ENCODE measurements at places on chromosomes 11 and 22.

- DNase-seq, result peak; percentile 47
Measured at GRCh38 chr11:34331329-34331728, 26.5 kb downstream of the ABTB2 start.

DNA sequence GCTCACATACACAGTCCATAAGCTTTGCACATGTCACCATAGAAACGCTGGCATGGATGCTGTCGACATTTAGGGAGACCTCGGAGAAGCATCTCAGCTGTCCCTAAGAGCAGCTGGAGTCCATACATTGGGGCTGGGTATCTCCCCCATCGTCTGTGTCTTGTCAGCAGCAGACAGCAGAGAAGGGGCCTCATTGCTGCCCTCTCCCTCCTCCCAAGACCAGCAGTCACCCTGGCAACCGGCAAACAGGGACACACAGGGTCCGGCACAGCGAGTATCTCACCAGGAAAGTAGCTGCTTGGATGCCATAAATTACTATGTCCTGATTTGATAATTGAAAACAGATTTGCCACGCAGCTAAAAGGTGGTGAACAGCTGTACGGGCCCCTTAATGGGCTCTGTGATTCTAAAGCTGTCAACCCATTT lies 84.4 kb downstream of the CD44 start:
- peak; percentile 30 for DNase-seq

DNA sequence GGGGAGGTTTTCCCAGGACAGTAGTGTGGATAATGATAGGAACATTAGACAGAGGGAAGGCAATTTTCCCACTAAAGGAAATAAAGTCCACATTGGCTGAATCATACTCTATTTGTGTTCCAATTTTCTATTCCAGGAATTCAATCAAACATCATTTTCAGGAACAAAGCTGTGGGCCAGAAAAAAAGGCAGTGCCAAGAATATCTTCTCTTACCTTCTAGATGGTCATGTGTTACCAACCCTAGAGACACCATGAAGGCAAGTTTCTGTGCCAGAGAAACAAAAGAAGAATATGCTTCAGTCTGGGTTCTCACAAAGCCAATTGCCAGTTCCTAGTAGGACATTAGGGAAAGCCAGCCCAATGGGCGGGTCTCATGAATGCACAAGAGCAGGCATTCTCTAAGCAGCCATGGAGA lies 27.5 kb downstream of the LARGE2 start:
- DNase-seq, result no peak

- no peak for DNase-seq
Measured at GRCh38 chr11:36390963-36391471, 94.9 kb downstream of the PRR5L start.

DNA sequence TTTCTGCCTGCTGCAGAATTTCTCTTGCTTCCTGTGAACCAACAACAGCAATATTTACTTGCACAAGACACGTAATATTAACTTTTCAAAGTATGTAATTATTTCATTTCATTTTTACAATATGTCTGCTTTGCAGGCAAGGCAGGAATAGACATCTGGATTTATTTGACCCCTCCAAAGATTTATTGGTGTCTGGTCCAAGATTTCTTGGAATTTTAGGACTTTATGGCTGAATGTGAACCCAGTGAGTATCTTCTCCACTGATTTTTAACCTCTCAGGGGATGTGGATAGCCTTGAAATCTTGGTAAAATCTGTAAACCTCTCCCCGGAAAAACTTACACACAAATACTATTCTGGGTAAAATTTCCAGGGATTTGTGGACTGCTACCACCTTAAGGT lies 61.5 kb downstream of the PKNOX2 start:
- DNase-seq, result no peak

DNA sequence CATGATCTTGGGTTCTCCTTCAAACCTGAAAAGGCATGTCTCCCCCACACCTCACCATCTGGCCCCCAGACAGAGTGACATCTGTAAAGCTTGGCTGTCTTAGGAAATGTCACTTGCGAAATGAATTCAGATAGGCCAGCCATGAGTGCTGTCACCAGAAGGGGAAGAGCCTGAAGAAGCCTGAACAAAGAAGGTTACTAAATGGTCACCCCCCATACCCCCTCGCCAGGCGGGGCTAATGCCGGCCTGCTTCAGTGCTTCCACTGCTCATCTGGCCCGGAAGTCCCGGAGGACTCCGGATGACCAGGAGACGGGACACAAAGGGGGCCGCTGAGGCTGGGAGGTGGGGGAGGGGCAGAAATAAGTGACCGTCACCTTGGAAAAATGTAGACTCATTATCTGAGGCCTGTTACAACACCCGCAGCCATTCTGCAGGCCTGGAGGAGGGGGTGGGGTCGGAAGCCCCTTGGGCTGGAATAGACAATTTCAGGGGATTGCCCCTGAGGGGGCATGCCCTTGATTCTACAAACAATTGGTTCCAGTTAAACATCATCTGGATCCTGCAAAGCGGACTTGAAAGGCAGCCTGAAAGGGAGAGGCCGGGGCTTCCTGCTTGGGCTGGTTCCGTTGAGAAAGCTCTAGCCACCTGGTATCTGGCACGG lies 43.2 kb downstream of the NAT10 start:
- DNase-seq, result no peak

GRCh38 chr11:8757533-8757932 lies 74.9 kb downstream of the RPL27A start:
- no peak for DNase-seq

DNA sequence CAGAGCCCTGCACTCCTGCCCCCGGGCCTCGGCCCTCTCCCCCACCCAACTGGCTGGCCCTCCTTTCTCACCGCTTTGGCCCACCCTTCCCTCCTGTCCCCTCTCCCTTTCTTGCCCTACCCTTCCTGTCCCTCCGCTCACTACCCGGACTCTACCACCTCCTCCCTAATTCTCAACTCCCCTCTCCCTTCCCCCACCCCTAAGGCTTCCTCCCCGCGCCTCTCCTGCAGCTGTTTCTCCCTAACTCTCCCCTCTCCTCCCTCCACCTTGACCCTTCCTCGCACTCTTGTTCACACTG lies 421 bp downstream of the SLC15A3 start:
- DNase-seq, result no peak

DNA sequence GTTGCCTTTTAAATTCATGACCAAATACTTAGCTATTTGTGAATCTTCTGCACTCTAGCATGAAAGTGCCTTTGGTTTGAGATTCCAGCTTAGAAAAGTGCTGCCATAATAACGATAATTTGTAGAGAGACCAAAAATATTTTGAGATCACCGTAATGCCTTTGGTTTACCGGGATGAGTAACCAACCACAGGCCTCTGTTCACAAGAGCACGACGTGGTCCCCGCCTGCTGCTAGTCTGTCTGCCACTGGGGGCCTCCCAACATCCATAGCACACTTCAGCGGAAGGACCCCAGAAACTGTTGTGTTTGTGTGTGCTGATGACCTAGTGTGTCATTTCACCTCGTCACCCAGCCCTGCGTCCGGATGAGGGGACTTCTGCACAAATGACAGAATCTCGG lies 67.0 kb upstream of the RASSF10 start:
- DNase-seq, result no peak

DNA sequence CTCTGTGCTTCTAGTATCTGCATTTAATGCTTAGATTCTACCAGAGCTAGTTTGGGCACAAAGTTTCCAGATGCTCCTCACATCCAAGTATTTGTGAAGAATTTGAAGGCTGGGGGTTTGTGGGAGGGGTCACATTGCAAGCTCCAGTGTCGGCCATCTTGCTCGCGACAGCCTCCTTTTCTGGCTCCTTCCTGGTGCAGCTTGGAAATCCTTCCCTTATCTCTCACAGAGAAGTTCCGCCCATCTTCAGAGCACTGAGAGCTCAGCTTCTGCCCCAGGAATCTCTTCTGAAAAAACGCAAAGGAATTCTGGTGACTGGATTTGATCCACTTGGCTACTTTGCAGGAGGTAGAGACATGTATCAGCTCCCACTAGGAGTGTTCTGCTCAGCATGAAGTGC lies 497.5 kb downstream of the TBC1D22A start:
- no peak for DNase-seq

DNA sequence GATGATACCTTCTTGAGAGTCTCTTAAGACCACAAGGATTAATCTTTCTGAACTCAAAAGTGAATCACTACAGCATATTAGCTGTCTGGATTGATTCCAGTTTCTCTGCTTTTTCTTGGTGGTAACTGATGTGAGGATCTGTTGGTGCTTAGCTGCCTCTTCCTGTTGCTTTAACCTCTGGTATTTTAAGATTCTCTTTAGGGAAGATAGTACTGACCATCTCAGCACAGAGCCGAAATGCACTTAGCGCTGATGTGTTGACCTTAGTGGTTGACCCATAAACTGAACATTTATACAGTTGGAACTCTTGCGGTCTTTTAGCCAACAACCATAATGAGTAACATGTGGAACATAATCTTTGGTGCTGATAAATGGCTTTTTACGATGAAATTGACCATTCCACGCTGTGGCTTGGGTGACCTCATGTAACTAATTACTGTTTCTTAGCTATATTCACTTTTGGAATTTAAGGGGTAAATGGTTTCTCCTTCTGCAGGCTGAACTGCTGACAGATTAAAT lies 33.7 kb downstream of the APLP2 start:
- peak; percentile 99 for DNase-seq

DNA sequence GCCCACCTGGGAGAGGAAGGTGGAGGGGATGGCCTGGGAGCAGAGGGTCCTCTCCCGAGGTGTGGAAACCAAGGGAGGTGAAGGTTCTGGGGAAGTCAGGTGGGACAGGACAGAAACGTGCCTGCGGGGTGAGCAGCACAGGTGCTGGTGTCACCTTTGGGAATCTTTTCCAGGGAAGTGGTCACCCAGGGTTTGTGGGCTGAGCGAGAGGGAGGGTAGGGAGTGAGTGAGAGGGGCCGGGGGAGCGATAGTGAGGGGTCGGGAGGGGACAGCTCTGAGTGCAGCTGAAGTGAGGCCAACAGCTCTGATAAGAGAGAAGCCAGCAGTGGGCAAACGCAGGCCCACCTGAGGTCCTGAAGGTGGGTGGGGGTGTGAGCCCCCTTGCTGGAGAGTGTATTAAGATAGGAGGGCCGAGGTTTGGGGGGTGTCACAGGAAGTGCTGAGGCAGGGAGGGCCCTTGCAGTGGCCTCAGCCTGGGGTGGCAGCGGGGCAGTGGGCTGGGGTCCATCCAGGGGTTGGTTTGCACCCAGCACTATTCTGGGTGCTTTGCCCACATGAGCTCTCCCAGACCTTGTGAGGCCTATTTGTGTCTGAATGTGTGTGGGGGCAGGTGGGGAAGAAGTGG lies 1.6 kb upstream of the SHANK3 start:
- no peak for DNase-seq

GRCh38 chr11:61551634-61552033 lies 29.2 kb downstream of the SYT7 start:
- peak; percentile 6 for DNase-seq

- no peak for DNase-seq
Measured at GRCh38 chr11:68040957-68041591, 2.2 kb downstream of the TCIRG1 start.

DNA sequence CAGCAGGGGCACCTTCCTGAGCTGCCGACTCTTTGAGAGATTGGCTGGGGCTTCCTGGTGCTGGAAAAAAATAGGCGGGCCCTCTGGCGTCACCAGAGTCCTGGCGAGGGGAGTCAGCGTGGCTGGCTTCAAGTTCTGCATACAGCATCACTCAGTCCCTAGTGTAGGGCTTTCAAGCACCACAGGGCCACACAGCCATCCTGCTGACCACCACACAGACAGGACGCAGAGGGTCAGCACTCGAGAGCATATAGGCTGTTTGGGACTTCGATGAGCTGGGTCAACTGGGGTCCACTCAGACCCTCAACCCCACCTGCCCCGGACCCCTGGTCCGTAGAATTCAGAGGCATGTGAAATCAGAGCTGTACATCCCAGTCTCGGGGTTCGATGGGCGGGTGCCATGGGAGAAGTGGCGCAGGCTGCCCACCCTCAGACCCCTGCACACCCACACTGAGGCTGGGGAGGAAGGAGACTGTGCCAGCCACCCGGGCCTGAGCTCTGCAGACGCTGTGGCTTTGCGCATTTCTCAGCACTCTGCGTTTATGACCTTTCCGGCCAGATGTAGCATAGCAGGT lies 1131.9 kb downstream of the BRD1 start:
- DNase-seq, result no peak

DNA sequence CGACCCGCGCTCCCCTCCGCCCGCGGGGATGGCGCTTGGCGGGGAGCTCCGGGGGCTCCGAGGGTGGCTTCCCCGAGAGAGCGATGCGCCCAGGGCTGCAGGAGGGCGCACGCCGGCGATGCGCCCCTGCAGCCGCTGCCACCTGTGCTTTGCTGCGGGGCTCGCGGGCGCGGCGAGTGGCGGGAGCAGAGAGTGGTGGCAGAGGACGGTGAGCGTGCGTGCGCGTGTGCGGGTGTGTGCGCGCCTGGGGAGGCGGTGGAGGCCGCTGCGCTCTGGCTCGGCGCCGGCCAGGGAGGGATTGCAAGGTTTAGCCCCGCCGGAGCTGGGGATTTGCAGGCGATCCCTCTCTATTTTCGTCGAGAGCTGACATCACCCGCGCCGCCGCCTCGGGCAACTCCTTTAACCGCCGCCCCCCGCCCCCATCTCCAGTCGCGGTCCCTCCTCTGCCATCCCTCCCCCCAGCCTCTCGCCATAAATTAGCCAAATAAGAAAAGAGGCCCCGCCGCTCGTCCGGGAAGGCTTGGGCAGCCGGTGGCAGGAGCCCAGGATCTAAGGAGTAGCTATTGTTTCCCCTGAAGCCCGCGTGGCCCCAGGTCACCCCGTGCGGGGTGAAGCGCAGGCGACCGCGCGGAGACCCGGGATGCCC lies at the start of gene SLC1A2:
Gene SLC1A2 (minus strand): TSS at position 375 of the 646 bp plus-strand sequence. CDS start 592 bp downstream, outside the sequence.
- DNase-seq, result peak; percentile 50

DNA sequence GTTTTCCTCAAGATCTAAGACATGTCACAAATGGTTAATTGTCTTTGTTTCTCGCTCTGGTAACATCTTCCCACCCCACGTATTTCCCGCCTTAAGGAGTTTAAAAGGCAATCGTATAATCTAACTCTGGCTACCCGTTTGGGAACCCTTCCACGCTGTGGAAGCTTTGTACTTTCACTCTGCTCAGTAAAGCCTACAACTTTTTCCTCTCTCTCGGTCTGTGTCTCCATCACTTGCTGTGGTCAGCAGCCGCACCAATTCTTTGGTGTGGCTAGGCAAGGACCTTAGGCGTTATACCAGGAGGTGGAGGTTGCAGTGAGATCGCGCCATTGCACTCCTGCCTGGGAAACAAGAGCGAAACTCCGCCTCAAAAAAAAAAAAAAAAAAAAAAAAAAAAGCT lies 1430.1 kb downstream of the LRRC4C start:
- DNase-seq, result no peak
